Stimulated activated CD4-positive, alpha-beta T cell treated with anti-CD3 and anti-CD28 coated beads, Interleukin-4, amount 100 ng/mL, for 48 hours (primary cell): ENCODE measurements at places on chromosomes 11 and 22.

DNA sequence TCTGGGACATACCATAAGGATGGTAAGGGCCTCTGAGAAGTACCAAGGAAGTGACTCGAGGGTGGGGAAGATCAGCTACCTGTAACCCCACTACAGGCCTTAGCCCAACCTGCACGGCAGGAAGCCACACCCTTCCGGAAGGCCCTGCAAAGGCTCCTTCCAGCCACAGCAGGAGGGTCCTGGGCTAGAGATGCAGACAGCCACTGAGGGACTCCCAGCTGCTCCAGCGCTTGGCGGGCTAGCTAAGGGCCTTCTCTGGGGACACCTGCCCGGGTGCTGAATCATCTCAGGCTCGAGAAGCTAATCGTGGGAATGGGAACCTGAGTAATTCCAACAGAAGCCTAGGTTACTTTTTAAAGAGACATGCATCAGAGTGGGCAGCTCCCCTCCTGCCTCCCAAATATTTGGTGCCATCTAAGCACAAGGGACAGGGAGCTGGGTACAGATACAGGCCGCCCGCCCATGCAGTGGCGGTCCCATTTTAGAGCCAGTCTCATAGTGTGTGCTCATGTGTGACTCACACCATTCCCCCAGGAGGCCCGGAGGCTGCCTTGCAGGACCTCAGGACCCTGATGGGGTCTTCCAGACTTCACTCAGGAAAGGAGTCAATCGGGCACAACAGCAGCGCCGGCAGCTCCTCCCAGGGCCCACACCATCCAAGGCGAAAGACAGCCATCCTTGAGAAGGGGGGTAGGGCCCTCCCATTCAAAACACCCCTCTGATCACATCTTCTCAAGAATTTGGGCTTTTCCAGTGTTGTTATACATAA, 8.0 kb downstream of the MYH9 start:
- DNase-seq: no peak

DNA sequence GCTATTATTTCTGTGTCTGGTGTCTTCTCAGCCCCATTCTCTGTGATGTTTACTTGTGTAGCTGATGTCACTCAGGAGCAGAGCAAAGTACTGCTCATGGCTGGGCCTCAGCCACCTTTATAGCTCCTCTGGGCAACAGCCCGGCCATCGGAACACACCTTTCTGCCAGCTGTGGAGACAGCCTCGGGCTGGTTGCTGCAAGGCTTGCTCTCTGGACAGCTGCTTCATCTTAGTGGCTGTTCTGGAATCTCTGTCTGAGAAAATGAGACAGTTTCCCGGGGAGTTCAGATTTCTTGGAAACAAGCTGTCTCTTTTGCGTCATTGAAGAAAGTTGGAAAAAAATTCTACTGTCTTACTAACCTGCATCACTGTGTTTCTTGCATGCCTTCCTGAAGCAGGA, 20.0 kb downstream of the THY1 start:
- no peak for DNase-seq

DNA sequence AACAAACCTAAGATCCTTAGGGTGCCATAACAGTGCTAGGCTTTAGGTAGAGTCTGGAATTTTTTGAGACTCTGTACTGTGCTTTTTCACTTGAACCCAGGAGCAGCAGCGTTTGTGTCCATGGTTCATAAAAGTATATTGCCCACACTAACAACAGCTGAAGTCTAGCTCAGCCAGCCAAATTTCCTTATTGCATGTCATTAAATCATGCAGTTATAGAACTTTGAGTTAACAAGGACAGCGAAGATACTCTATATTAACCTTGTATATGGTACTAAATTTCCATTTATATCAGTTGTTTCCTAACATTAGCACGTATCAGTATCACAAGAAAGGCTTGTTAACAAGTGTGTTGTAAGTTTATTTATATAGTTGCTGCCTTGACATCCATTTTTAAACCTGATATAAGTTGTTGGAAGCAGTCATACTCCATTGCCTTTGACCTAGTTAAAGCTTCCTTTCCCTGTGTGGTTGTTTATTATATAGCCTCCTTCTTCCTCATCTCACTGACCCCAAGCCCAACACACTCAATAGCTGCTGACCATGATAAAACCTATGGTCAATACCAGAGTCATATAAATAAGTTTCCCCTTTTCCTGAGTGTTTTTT, 46.7 kb downstream of the NXPE2 start:
- no peak for DNase-seq

- DNase-seq: no peak
Observed at GRCh38 chr22:42562279-42562678, 8.5 kb downstream of the SERHL2 start.

DNA sequence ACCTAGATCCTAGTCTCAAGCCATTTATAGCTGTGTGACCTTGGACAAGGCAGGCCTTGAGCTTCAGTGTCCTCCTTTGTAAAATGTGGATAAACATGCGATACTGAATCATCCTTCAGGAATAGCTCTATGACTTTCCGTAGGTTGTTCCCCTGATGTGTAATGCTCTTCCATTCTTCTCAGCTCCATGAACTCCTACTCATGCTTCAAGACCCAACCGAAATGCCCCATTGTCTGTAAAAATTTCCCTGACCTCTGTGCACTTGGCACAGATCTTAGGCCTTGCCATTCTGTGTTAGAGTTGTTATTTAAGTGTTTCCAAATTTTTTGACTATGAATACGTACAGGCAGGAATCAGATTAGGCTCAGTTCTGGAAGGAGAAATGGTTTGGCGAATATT, 3.3 kb upstream of the BEST1 start:
- DNase-seq: no peak

DNA sequence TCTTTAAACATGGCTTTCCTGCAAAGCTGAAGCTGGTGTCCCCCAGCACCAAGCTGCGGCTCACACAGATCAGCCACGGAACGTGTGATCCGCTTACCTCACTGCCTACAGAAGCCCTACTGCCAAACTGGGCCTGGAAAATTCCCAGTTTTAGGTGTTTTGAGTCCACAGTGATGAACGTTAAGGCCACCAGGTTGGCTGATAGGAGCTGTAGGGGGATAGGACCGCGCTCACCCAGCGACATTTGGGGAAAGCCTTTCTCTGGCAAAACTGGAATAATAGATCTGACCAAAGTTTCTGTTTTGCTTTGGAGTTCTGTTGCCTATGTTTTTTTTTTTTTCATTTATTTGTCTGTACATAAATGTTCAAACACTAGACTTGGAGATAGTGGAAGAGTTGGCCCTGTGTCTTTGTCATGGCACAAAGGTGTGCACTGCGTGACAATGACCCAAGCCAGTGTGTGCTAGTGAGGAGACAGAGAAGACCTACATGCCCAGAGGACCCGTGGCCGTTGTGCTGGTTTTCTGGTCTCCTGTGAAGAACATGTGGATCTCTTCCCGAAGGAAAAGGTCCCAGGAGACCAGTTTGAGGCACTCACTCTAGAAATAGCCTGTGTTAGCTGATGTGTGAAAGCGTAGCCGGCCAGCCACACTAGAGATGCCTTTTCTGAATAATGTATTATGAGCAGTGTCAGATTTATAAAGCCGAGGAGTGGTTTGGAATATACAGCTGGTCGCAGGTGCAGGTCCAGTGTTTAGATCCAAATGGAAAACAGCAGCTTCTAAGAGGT, 15.0 kb downstream of the ASPHD2 start:
- DNase-seq: no peak

- DNase-seq: no peak
Observed at GRCh38 chr11:32307913-32308312, 127.4 kb downstream of the WT1 start.

- no peak for DNase-seq
Observed at GRCh38 chr22:49186762-49187161, 640.9 kb downstream of the BRD1 start.

GRCh38 chr11:73406131-73406530, 29.9 kb downstream of the RELT start:
- DNase-seq: no peak

DNA sequence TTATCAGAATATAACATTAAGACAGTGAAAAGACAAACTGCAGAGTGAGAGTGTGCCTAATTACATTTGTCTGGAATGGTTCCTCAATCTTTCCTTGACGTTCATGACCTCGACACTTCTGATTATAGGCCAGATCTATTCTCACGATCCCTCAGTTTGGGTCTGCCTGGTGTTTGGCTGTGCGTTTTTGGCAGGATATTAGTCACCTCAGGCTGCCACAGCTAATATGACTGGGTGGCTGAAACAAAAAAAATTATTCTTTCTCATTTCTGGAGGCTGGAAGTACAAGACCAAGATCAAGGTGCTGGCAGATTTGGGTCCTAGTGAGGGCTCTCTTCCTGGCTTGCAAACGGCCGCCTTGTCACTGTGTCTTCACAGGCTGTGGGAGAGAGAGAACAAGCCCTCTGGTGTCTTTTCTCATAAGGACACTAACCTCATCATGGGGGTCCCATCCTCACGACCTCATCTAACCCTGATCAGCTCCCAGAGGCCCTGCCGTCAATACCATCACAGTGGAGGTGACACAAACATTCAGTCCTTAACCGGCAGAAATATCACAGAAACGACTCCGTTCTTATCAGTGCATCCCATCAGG, 23.2 kb downstream of the IFITM10 start:
- DNase-seq: no peak

GRCh38 chr11:40100162-40100553, 1359.3 kb downstream of the LRRC4C start:
- no peak for DNase-seq

GRCh38 chr22:33529424-33530113, 390.7 kb downstream of the LARGE1 start:
- no peak for DNase-seq

DNA sequence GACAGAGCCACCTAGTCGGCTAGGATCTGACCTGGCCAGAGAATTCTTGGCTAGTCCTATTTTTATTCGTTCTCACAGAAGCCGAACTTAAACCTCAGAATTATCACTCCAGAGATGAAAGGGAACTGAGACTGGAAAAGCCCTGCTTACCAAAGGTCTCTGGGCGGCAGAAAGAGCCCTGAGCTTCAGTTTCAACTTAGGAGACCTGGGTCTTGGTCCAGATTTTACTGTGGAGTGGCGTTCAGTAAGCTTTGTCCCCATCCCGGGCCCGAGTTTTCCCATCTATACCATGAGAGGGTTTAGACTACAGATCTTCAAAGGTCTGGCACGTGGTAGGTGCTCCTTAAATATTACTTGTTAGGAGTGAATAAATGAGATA, 516 bp downstream of the NEU3 start:
- DNase-seq: no peak

GRCh38 chr11:35304386-35304775, 115.0 kb downstream of the SLC1A2 start:
- no peak for DNase-seq

GRCh38 chr11:73982595-73982989, at the start of gene UCP2:
UCP2 (minus strand) TSS chr11:73982843; CDS start chr11:73978378, 4,465 bp downstream.
- DNase-seq: peak; percentile 88

- DNase-seq: no peak
Observed at GRCh38 chr11:10488934-10489691, 34.0 kb downstream of the AMPD3 start.

- no peak for DNase-seq
Observed at GRCh38 chr11:103968685-103969084, 67.8 kb upstream of the DDI1 start.

- DNase-seq: no peak
Observed at GRCh38 chr11:35158701-35159510, 19.9 kb downstream of the CD44 start.

DNA sequence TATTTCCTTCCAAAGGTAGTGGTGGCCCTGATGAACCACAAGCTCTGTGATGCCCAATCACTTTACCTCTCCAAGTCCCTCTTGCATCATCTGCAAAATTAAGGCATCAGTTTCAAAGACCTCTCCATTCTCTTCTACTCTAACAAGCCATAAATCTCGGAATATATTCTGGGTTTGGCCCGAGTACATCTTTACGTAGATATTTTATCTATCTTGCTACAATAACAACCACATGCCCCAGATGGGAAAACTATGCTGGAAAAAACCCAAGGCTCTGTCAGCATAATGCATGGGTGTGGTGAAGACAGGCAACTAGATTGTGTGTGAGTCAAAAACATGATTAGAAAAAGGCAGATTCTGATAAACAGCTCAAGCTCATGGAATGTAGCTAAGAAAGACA, 228.2 kb upstream of the BLID start:
- DNase-seq: no peak

- no peak for DNase-seq
Observed at GRCh38 chr11:6248248-6248647, 9.4 kb downstream of the CNGA4 start.

- DNase-seq: no peak
Observed at GRCh38 chr11:3126901-3127691, 38.0 kb downstream of the OSBPL5 start.

GRCh38 chr11:9855579-9856287, 191.9 kb downstream of the SWAP70 start:
- no peak for DNase-seq

- DNase-seq: no peak
Observed at GRCh38 chr11:69889400-69890318, 70.4 kb upstream of the FGF3 start.

DNA sequence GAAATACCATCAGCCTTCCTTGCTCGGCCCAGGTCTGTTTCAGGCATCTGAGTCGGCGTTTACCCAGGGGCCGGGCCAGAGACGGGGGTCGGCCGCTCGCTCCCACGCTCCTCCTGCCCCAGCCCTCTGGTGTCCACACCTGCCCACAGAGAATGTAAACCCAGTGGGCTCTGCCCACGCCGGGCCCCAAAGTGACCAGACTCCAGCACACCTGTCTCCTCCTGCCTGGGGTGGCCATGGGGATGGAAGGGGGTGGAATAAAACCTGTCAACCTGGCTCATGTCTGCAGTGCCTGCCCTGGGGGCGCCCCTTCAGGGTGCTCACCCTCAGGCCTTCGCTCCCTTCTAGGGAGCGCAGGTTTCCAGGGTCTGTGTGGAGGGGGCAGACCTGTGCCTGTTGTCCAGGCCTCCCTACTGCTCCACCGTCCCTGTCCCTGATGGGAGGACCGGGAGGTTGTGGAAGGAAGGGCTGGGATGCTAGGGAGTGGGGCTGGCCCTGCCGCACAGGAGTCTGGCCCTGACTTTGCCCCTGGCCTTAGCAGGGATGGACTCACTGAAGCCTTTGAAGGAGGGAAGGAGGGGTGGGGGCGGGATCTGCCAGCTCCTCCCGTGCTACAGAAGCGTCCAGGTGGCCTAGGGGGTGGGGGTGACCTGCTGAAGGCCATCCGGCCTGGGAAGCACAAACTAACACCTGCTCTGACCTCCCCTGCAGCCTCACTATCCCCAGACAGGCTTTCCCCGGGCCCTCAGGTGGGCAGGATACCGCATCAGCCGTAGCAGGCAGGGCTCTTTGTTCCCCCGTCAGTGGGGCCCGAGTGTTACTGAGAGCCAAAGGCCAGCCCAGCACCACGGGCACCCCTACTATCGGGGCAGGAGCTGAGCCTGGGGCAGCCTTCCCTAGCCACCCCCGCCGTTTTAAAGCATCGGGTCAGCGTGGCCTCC, 14.7 kb upstream of the ARHGAP8 start:
- no peak for DNase-seq

GRCh38 chr11:15851051-15851498, 505.3 kb downstream of the SOX6 start:
- DNase-seq: no peak

GRCh38 chr11:69541501-69542313, 60.2 kb downstream of the LINC01488 start:
- DNase-seq: no peak
